ENCODE measurements at places on chromosomes 6 and 20. TPM values are rescaled to one million over a fixed set of nuclear protein-coding genes. Genes with fewer than 3 reads are reported as not detected.
A peak's percentile ranks its signal among the peaks of the same experiment; 100 is the strongest.

GRCh38 chr20:47660983-47661700 is 124.1 kb downstream of the SULF2 start:
- no peak for DNase-seq

DNA sequence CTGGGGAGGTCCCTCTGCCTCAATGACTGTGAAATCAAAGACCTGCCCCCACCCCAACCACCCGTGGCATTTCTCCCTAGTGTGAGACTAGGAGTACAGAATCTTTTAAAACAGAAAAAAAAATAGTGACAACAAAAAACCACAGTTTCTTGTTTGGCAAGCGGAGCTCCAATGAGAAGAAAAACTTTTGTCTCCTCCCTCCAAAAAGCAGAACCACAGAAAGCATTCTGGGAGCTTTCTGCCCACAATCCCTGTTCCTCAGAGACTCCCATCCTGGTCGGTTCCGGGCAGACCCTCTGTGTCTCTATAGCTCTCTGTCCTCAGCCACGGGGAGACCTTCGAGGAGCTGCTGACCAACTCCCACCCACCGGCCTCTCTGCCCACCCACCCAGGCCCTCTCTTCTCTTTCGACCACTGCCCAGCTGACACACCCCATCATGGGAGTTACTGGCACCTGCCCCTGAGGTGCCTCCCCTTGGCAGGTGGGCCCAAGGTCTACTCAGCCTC is 4.9 kb downstream of the PREX1 start:
- DNase-seq = no peak

DNA sequence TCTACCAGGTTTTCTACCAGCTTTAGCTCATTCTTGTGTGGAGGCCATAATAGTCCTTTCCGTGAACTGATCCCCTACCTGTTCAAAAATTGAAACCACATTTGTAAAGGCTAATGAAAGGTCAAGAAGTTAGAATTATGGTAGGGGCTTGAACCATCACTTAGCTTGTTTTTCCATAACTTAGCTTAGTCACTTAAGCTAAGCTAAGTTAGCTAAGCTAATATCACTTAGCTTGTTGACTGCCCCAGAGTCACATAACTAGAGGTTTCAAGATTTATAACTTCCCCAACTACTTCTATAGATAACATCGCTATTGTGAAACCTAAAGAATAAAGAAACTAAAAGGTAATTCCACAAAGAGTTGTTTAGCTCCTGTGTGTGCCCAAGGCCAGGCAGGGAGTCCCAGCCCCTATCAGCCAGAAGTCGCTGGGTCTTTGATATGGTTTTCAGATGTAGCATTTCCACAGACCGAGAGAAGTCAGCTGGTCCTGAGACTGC is 131.8 kb downstream of the VEGFA start:
- DNase-seq = no peak

- DNase-seq = no peak
Measured at GRCh38 chr6:118350881-118351430, 197.1 kb upstream of the PLN start.

GRCh38 chr6:25312703-25313102 is 33.5 kb downstream of the CARMIL1 start:
- DNase-seq = peak; percentile 93

DNA sequence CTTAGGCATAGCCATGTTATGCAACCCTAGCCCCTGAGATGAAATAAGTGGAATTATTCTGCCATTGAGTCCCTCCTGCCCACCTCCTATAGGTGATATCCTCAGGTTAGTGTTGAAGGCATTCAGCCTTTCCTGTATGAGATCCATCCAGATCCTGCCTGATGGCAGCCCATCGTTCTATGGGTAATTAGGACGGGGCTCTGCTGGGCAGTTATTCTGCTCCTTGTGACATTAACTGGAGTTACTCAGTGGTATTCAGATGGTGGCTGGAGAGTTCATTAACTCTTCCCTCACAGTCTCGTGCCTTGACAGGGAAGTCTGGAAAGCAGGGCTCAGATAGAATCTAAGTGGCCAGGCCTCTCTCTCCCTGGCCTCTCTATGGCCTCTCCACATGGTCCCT is 9.3 kb upstream of the GMDS start:
- no peak for DNase-seq

DNA sequence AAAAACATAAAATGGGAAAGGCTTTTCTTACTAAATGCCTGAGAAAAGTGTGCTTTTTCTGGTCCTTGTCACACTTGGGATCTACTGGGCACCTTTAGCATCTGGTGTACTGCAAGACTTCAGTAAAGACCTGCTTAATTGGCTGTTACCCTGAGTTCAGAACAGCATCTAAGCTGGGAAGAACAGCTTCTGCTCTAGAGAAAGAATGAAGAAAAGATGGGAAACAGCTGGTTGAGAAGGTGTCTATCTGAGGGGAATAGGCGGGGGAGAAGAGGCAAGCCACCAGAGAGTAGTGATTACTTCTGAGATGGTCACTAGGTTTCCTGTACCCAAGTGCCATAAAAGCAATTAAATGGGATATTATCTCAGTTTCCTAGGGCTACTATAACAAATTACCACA is 128.2 kb upstream of the SPACA1 start:
- no peak for DNase-seq

- peak; percentile 61 for DNase-seq
Measured at GRCh38 chr20:60365882-60366281, 407.7 kb downstream of the CDH26 start.

GRCh38 chr20:37669062-37669772 is 24.6 kb upstream of the CTNNBL1 start:
- DNase-seq = no peak

The CABLES2 gene
- total RNA-seq = 14.1 TPM

The KATNA1 gene
- 28.3 TPM for total RNA-seq

The CD164 gene
- total RNA-seq = 154 TPM

The MYBL2 gene
- 256 TPM for total RNA-seq

Measured in A673 (cell line).